WTC11 (cell line): ENCODE measurements at places on chromosomes 3 and 15. TPM values are rescaled to one million over a fixed set of nuclear protein-coding genes. Genes with fewer than 3 reads are reported as not detected.

- DNase-seq, result no peak
- no peaks in the 10 kb centered on the region for H3K36me3 ChIP-seq
- H3K4me3 ChIP-seq, result no peak overlapping the region
- H3K4me1 ChIP-seq, result peaks cover 19% of the 10 kb centered on the region
- H3K27me3 ChIP-seq, result no peaks in the 10 kb centered on the region
Measured at GRCh38 chr15:78060232-78060631, 17.3 kb downstream of the TBC1D2B start.

SLC22A13 gene
- total RNA-seq, result 0.16 to 0.42 TPM (median 0.30 TPM) in 3 replicates

SMARCC1 gene
- total RNA-seq, result 237 to 249 TPM (median 243 TPM) in 3 replicates

GRK7 gene
- not detected in 3 replicates for total RNA-seq

- no peaks in the 10 kb centered on the region for H3K4me1 ChIP-seq
- no peak for DNase-seq
- peaks cover 3% of the 10 kb centered on the region for H3K27me3 ChIP-seq
- H3K36me3 ChIP-seq, result no peaks in the 10 kb centered on the region
- no peak overlapping the region for H3K4me3 ChIP-seq
Measured at GRCh38 chr3:119570229-119570628, 9.1 kb upstream of the ADPRH start.

HTD2 gene
- total RNA-seq, result 9.9 to 14.5 TPM (median 11.4 TPM) in 3 replicates

DNA sequence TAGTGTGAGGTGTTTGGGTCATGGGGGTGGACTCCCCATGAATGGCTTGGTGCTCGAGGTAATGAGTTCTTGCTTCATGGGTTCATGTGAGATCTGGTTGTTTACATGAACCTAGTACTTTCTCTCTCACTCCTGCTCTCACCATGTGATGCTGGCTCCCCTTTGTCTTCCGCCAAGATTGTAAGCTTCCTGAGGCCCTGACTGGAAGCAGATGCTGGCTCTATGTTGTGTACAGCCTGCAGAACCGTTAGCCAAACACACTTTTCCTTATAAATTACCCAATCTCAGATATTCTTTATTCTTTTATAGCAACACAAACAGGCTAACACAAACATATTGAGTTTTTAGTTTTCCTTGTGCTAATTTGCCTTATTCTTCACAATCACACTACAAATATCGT lies 3.2 kb upstream of the CSPG5 start:
- peaks cover 38% of the 10 kb centered on the region for H3K27me3 ChIP-seq
- H3K36me3 ChIP-seq, result peaks cover 14% of the 10 kb centered on the region

GP9 gene
- total RNA-seq, result not detected in 3 replicates

DNA sequence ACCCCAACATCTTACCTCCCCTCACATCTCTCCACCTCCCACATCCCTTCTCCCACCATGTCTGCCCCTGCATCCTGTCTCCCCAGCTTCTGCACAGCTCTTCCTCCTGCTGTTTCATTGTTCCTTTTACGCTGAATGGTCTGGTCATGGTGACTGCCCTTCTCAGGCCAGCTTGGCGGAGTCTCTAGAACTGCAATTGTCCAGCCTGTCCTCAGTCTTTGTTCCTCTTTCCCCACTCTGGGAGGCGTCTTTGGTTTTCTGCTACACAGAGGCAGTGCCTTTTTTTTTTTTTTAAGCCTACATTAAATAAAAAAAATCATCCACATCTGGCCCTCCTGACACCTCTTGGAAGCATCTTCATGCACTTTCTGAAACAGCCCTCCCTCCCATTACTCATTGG lies 49.1 kb upstream of the SEC22A start:
- H3K4me1 ChIP-seq, result no peaks in the 10 kb centered on the region
- no peaks in the 10 kb centered on the region for H3K27me3 ChIP-seq
- peaks cover 27% of the 10 kb centered on the region for H3K36me3 ChIP-seq
- DNase-seq, result no peak

- no peaks in the 10 kb centered on the region for H3K36me3 ChIP-seq
- no peak for DNase-seq
- H3K27me3 ChIP-seq, result no peaks in the 10 kb centered on the region; the same call in 1 of the 2 replicates
- no peak overlapping the region for H3K27ac ChIP-seq
- H3K4me3 ChIP-seq, result no peak overlapping the region
- H3K4me1 ChIP-seq, result no peaks in the 10 kb centered on the region
Measured at GRCh38 chr3:12399226-12399625, 85.1 kb upstream of the TSEN2 start.

- H3K36me3 ChIP-seq, result peaks cover 27% of the 10 kb centered on the region
- H3K4me3 ChIP-seq, result no peak overlapping the region
- H3K27ac ChIP-seq, result peak overlapping the region; percentile 21
- no peaks in the 10 kb centered on the region for H3K27me3 ChIP-seq
Measured at GRCh38 chr3:138072796-138073195, 42.6 kb downstream of the DZIP1L start.
